ENCODE measurements at places on chromosomes 1 and 21.
A peak's percentile ranks its signal among the peaks of the same experiment; 100 is the strongest.

DNA sequence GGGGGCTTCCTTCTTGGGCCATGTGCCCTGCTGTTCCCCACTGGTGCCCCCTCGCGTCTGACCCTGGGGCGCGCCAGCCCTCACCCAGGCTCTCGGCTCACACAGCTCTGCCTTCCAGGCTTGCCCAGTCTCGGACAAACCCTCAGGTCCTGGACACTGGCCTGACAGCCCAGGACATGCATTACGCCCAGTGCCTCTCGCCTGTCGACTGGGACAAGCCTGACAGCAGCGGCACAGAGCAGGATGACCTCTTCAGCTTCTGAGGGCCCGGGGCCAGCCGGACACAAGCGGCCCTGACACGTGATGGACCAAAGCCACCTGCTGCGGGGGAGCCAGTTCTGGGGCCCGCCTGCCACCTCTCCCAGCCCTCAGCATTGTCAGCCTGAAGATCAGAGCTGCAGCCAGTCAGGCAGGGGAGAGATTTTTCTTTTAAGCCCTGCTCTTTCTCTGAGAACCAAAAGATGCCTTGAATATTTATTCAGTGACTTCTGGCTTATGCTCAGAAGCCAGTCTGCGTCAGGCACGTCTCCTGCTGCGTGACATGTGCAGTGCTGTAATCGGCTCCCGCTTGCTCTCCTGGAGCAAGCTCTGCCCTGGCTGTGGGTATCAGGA, 23.4 kb downstream of the LDLRAP1 start:
- DNase-seq: peak; percentile 87

GRCh38 chr1:47442842-47443529, 5.1 kb downstream of the FOXD2 start:
- DNase-seq: no peak

DNA sequence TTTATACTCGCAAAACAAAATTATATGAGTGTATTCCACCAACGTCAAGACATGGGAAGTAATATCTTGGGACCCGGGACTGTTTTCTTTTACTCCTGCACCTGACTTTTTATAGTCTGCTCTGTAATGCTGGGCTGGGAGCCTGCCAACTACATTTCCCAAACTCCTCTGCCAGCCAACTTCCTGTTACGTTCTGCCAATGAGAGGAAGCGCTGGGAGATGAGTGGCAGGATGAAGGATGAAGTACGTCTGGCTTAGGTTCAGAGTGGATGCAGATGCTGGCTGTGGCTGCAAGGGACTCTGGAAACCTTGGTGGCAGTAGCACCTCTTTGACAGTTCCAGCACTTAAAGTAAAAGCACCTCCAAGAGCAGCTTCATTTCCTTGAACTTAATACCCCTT, 59.6 kb downstream of the USP24 start:
- peak; percentile 1 for DNase-seq

DNA sequence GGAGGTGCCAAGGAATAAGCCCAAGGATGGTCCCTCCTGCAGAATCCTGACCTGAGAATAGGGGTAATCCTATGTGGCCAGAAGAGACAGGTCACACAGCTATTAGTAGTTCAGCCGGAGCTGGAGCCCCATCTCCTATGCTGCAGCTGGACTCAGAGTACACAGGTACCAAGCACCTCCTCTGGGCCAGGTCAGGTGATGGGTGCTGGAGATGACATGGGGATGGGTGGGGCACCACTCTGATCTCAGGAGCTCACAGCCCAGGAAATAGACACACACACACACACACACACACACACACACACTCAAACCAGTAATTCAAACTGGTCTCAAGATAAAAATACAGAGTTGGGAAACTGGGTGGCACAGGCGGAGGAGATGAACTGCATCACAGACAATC, 54.2 kb upstream of the SSBP3 start:
- DNase-seq: no peak

GRCh38 chr1:84299536-84300170, 1.9 kb upstream of the SAMD13 start:
- DNase-seq: peak; percentile 14

GRCh38 chr1:229268505-229268904, 2.4 kb upstream of the RAB4A start:
- no peak for DNase-seq

GRCh38 chr1:157272264-157272663, 134.1 kb upstream of the ETV3 start:
- DNase-seq: no peak

DNA sequence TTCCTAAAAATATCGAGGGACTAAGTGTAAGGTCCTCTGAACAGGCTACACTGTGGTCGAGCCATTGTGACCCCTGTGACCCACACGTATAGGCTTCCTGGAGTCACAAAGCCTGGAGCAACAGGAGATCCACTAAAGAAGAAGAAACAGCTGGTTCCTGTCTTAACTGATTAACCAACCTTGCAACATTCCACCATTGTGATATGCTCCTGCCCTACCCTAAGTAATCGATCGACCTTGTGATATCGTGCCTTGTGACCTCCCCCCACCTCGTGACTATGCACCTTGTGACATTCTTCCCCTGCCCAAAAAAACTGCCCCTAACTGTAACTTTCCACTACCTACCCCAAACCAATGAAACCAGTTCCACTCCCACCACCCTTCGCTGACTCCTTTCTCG, 304.6 kb upstream of the FAM78B start:
- no peak for DNase-seq

- no peak for DNase-seq
Observed at GRCh38 chr1:42955311-42956063, 3.2 kb downstream of the SLC2A1 start.

DNA sequence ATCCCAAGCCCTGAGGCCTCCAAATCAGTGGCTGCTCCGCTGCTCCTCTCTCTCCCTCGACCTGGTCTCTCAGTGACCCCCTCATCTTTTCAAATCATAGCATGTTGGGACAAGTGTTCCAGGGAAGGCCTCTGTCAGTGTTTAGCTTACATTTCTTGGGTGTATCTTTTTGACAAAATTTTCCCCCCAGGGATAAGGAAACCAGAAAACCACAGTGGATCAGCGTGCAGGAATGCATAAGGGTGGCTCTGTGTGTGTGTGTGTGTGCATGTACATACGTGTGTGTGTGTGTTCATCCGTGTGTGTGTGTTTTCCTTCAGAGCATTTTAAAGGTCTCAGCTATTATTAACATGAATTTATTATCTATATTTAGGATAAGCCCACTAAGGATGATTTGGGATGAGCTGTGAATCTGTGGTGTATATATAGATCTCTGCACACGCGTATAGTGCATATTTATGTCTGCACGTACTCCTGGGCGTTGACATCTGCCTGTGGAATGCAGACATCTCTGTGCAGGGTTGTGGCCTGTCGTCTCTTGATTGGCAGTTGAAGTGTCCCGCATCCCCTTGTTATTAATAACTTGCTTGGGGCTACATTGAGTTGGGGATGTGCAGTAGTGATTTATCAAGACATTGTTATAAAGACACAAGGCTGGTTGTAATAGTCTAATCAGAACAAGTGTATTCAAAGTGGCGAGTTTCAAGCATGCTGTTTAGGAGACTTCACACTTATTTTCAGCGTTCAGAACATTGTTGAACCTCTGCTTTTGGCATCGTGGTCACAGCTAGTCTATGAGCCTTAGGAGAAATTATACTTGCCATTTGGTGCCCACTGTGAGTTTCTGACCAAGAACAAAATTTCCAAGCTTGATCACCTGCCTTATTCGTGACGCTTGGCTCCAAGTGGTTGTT, 55.6 kb downstream of the GALNT2 start:
- DNase-seq: no peak

DNA sequence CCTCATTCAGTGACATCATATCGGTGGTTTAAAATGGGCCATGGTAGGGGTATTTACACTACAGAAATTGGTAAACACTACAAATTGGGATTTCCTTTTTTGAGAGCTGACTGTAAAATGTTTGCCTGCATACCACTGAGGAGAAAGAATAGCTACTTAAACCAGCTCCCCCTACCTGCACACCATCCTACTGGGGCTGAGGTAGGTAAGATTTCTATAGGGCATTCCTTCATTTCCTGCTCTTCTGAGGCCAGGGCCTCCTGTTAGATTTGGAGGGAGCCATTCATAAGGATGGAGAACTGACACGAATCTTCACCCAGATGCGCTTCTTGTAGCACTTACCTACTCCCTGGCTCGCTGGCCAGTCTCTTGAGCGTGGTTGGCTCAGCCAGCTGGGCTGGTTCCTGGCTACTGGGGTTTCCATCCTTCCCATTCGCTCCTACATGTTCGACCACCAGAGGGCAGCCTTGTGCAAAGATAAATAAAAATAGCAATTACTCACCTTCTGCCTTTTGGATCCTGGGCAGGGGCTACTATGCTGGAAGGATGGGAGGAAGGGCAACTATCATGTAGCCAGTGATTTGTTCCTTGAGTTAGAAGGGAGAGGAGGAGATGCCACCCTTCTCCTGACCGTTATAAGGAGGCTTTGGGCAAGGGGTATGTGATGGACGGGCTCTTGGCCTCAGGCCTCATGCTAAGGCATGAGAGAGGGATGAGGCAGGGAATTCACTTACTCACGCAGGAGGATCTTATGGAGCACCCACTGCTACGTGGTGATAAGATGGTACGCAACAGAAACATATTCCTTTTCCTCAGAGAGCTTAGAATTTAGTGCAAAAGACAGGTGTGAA, 10.7 kb downstream of the OPTC start:
- peak; percentile 89 for DNase-seq

- DNase-seq: no peak
Observed at GRCh38 chr1:17318262-17318661, 10.3 kb downstream of the PADI4 start.

DNA sequence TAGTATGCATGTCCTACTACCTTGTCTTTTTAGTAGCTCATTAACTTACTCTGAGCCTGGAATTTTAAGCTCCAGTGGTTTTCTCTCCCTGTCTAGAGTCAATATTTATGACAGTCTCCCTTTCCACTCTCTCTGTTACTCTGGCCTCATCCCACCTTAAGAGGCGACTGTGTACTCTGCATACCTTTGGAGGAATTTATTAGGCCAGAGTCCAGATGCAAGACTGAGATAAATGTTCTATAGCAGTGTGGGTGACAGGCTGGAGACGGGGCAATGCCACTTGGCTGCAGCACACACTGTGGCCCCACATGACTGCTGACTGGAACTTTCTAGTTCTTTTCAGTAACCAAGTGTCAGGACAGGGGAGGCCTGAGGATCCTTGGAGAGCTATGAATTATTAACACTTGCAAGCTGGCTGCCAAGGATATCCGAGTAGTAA, 4.1 kb upstream of the PDZK1 start:
- no peak for DNase-seq

- no peak for DNase-seq
Observed at GRCh38 chr1:147509786-147510395, 31.4 kb upstream of the BCL9 start.

- no peak for DNase-seq
Observed at GRCh38 chr1:59574085-59574484, 240.7 kb upstream of the HOOK1 start.

GRCh38 chr1:163248064-163248463, 45.3 kb upstream of the RGS5 start:
- no peak for DNase-seq

DNA sequence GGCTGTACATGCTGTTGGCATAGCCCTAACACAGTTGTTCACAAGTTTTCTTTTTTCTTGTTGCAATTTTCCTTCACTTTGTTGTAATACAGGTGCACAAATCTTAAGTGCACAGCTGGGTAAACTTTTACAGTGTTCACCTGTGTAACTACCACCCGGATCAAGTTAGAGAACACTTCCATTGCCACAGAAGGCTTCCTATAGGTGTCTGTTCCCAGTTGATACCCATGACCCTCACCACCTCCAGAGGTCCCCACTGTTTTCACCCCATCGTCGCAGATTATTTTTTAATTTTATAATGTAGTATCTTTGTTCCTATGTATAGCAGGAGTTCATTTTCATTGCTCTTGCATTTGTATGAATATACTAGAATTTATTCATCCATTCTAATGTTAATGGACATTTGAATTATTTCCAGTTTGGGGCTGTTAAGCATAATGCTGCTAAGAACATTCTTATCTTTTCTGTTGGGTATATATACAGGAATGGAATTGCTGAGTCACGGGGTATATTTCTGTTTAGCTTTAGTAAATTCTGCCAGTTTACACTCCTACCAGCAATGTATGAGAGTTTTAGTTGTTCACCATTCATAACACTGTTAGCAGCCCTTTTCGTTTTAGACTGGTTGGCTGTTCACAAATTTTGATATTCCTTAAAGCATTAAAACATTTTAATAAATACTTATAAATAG, 16.4 kb downstream of the SPRTN start:
- no peak for DNase-seq

DNA sequence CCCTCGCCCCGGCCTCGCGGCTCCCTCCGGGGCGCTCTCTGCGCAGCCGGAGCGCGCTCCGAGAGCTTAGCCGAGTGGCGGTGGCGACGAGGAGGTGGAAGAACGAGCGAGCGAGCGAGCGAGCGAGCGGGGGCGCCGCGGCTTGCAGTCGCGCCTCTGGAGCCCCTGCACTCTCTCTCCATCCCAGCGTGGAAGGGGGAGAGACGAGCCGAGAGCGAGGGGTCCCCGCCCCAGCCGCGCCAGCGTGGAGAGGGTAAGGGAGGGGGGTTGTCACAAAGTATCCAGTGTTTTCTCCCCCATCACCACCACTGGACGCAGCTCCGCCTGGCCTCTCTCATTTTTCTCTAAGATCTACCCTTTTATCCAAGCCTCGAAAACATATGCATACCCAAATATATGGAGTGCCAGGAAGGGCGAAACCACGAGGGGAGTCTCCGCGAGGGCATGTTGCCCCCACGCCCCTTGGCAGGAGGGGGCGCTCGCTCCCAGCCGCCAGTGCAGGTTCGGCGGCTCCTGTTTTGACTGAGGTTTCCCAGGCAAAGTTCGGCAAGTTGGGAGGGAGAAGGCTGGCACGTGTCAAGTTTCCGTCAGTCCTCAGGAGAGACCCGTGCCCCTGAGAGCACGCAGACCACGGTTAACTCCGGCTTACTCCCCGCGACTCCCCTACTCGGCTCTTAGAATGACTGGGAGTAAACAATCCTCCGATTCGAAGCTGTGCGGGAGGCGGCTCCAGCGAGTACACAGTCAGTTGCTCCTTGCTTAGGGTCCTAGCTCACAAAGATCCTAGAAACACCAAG, 569 bp upstream of the DAB1 start:
- peak; percentile 14 for DNase-seq

GRCh38 chr1:24391882-24392603, 21.5 kb downstream of the STPG1 start:
- DNase-seq: peak; percentile 58

DNA sequence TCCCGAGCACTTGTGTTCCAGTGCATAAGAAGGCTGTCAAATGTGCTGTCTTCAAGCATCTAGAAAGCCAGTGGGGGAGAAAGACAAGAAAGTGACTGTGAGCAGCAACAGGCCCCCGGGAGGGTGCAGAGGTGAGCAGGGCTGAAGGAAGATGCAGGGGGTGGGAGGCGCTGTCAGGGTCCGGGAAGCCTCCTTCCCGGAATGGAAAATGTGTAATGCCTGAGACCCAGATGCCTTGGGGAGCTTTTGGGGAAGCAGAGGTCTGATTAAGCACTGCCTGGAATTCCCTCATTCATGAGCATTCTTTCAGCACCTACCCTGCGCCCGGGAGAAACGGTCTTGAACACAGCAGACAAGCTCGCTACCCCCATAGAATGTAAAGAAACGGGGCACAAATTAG, 1.3 kb downstream of the NPHP4 start:
- DNase-seq: no peak

- no peak for DNase-seq
Observed at GRCh38 chr1:240765732-240766363, 153.9 kb upstream of the GREM2 start.
